Stimulated activated CD8-positive, alpha-beta memory T cell treated with anti-CD3 and anti-CD28 coated beads, Interleukin-15, amount 100 ng/mL, for 24 hours (primary cell): ENCODE measurements at places on chromosomes 5 and 9.

DNA sequence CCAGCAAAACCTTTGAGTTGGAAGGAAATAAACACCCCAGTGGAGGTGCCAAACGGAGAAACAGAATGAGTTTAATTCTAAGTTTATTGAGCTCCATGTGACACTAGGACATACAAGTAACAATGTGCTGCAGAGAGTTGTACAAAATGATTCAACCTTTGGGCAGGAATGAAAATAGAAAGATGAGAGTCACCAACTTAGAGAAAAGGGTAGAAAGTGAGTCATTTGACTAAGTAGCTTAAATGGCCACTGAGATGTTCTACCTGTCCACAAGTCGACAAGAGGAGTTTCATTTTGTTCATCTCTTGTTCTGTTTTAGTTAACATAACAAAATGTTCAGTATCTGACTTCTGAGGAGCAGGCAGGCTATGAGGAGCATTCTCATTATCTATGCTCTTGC is 284.7 kb downstream of the NR2F1-AS1 start:
- no peak for DNase-seq

GRCh38 chr9:131713016-131713415 is 26.9 kb downstream of the RAPGEF1 start:
- no peak for DNase-seq

GRCh38 chr5:78518365-78519197 is 130.0 kb downstream of the LHFPL2 start:
- no peak for DNase-seq

- no peak for DNase-seq
These were observed 6.3 kb downstream of the PDE4D start for GRCh38 chr5:59887274-59887673.

DNA sequence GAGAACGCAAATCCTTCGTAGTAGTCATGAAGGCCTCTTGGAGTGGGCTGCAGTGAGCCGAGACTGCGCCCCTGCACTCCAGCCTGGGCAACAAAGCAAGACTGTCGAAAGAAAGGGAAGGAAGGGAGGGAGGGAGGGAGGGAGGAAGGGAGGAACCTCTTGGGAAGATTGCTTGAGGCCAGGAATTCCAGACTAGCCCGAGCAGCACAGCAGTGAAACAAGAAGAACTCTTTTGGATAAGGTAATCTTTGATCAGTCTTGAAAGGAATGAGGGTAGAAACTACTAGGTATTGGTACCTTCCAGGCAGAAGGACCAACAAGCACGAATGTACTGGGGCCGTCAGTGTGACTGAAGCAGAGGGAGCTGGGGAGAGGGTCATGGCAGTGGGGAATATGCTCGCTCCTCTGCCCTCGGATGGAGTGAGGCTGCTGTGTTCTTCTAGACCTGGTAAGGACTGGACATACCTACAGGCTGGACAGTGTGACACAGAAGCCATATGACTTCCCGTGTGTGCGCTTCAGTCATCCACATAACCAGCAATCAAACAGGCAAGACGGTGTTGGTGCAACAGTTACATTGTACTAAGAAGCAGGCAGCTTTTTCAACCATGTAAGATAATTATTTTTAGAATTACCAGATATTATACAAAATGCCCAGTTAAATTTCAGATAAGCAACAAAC is 45.2 kb downstream of the P4HA2 start:
- DNase-seq: no peak

DNA sequence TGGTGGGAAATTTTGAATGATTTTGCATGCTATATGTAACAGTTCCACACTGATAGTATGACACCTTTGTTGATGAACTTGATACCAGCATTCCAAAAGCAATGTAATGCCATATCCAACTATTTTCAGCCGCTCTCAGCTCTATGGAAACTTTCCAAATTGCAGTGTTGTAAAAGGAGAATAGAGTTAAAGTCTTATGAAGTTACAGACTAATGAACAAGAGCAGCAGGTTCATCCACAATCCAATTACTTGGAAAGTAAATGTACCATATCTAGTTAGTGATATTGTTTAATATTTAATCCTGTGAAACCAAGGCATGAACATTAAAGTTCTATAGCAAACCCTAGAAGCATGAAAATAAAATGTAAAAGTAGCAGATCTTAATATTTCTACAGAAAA is 418.2 kb downstream of the TUSC1 start:
- no peak for DNase-seq

GRCh38 chr5:82564963-82565362 is 286.8 kb upstream of the RPS23 start:
- no peak for DNase-seq

GRCh38 chr5:82097-82496 is 9.9 kb upstream of the PLEKHG4B start:
- no peak for DNase-seq

DNA sequence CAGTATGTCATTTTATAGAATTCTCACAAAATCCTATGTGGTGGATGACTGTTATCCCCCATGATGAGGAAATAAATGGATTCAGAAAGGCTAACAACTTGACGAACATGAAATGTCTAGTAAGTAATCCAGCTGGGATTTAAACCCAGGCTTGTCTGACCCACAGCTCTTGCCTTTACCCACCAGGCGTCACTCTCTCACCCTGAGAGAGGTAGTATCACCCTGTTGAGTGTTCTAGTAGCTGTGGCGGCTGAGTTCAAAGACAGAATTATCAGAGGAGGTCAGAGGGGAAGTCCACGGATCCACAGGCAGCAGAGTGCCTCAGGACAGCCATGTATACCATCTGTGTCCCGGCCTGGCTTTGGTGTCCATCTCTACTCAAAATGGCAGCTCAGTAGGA is 113.8 kb downstream of the ZNF462 start:
- DNase-seq: no peak

- no peak for DNase-seq
These were observed 71.4 kb upstream of the WDR41 start for GRCh38 chr5:77563475-77563874.

- no peak for DNase-seq
These were observed 41.1 kb upstream of the DAP start for GRCh38 chr5:10801931-10802666.

DNA sequence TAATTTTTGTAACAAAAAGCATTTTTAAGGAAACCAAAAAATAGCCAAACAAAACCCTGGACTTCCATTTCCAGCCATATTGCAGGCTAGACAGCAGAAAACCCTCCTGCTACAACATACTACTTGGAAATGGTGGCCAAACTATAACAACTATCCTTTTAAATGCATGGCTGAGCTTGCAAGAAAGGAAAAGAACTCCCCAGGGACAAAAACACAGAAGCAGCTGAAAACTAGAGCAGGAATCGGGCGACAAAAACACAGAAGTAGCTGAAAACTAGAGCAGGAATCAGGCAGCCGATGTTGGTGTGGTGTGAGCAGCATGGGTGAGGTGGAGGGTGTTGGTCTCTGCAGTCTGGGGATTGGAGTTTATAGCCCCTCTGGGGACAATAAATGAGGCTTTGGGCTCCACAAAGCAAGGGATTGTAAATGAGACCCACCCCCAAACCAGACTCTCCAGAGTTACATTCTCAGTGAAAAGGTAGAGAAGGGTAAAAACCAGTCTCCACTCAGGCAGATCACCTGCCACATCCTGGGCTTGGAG is 95.2 kb downstream of the C9orf50 start:
- DNase-seq: no peak

- no peak for DNase-seq
These were observed 221.9 kb downstream of the GABRG2 start for GRCh38 chr5:162289489-162289888.

- no peak for DNase-seq
These were observed 167.5 kb downstream of the HSPA4 start for GRCh38 chr5:133219296-133219695.

DNA sequence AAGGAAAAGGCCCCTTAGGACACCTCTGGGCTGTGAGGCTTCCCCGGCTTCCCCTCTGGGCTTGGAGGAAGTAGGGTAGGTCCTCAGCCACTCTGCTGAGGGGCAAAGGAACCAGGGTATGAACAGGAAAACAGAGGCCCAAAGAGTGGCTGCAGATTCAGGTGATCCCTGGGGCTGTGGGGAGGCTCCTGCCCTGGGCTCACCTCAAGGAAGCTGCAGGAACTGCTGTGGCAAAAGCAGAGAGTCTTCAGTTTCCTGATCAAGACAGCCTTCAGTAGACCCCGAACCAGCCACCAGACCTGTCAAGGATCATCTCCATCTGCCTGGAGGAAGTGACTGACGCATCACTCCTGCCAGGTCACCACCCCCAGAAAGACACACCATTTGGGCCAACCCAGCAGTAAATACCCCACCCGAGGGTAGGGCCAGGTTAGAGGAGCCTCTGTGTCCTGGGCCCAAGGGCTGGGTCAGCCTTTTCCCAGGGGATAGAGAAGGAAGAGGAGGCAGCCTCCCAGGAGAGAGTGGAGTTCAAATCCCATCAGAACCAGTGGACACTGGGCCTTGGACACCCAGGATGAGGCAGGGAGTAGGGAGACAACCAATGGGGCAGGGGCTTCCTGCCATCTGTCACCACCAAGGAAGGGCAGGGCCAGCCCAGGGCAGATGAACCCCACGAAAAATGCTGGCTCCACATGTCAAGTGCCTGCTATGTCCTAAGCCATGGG is 5.8 kb upstream of the ST6GALNAC6 start:
- no peak for DNase-seq

DNA sequence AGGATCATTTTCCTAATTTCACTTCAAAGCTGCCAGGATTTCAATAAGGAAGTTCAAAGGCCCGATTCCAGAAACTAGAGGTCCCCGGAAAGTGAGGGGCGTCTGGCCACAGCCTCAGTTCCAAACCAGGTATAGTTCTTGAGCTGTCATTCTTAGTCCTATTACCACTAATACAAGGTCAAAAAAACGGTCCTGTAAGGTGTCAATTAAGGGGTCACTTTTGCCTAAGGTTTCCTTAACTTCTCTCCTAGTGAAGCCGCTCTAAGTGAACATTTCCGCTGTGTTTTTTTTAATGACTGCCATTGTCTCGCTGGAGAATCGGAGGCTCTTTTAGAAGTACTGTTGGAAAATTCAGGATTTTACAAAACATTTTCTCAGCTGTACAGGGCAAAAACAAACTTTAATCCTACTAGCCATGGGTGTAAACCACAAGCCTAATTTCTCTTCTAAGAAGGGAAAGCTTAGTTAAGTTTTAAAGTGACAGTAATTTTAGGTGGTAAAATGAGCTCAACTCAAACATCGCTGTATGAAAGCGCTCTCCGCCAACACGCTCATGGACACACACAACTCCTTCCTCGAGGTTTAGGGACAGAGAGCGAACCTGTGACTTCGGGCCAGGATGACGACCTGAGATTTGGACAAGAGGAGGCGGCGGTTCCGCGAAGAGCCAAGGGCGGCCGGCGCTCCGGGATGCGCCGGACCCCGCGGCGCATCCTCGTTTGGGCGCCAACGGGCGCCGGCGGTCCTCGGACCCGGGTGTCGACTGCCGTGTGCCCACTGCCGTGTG is 76.7 kb upstream of the IFNE start:
- DNase-seq: no peak

GRCh38 chr5:123561230-123561629 is 49.3 kb downstream of the CSNK1G3 start:
- no peak for DNase-seq

DNA sequence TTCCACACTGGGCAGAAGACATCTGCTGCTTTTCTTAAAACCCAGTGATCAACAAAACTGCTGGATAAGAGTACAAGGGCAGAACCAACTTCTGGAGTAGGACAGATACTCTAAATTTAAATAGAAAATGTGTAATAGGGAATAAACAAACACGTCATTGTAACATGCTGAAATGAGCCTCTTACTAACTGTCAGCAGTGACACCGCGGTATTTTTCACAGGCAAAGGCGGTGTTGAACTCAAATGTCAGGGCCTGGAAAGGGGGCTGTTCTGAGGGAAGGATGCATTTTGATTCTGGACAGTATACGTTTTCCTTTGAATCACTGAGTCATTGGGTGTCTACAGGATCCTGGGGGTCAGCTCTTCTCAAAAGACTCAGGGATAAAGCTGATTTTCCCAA is 73.5 kb downstream of the OTULIN start:
- no peak for DNase-seq
